ENCODE measurements at places on chromosomes 2 and 18. TPM values are rescaled to one million over a fixed set of nuclear protein-coding genes. Genes with fewer than 3 reads are reported as not detected.

CENPA gene
- 0.71 TPM for total RNA-seq

- H3K4me3 ChIP-seq = no peak overlapping the region
- H3K36me3 ChIP-seq = peaks cover 2% of the 10 kb centered on the region
- H3K4me1 ChIP-seq = no peaks in the 10 kb centered on the region
Measured at GRCh38 chr2:137975280-137976271, 11.3 kb downstream of the HNMT start.

- peaks cover 6% of the 10 kb centered on the region for H3K36me3 ChIP-seq
- no peaks in the 10 kb centered on the region for H3K27me3 ChIP-seq
- H3K27ac ChIP-seq = no peak overlapping the region
- DNase-seq = no peak
- no peaks in the 10 kb centered on the region for H3K4me1 ChIP-seq
- no peak overlapping the region for H3K4me3 ChIP-seq
Measured at GRCh38 chr2:53751728-53752127, 15.9 kb upstream of the CHAC2 start.

LINC00305 gene
- not detected for total RNA-seq

DNA sequence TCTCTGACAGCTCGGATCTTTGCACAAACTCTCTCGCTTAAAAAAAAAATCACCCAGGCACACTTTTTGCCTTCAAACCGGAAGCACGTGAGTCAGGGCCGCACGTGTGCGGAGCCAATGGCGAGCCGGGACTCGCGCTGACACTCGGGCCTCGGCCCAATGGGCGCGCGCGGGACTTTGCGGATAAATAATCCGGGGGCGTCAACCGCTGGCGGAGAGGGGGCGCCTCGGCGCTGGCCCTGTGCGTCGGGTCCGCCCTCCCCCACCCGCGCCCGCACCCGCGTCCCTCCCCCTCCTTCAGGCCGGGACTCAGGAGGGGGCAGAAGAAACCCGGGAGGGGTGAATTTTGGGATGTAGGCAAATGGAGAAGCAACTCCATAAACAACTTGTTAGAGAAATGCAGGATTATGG is 319 bp upstream of the EN1 start:
- H3K27me3 ChIP-seq = peaks cover 84% of the 10 kb centered on the region
- H3K27ac ChIP-seq = no peak overlapping the region
- no peak overlapping the region for H3K4me3 ChIP-seq
- no peaks in the 10 kb centered on the region for H3K36me3 ChIP-seq
- no peaks in the 10 kb centered on the region for H3K4me1 ChIP-seq

DNA sequence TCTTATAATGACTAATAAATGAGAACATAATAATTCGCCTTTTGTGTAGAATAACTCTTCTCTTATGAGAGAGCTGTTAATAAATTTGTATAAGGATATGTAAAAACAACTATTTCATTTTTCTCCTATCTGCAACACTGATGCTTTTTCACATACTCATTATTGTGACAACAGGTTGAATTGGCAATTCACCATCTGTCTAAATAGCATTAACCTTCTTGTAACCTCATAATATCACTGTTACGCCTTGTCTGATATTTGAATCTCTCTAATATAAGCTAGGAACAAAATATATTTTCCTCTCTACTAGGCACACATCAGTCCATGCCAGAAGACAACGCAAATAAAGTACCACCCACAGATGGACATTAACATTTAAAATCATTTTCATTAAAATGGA is 938.9 kb downstream of the CPS1 start:
- H3K4me1 ChIP-seq = no peaks in the 10 kb centered on the region
- H3K27ac ChIP-seq = no peak overlapping the region
- DNase-seq = no peak
- no peaks in the 10 kb centered on the region for H3K36me3 ChIP-seq
- H3K4me3 ChIP-seq = no peak overlapping the region

AGAP1 gene
- total RNA-seq = 39.4 TPM

Measured in lung (tissue), 17 donors.